ENCODE measurements at places on chromosomes 1 and 21.

DNA sequence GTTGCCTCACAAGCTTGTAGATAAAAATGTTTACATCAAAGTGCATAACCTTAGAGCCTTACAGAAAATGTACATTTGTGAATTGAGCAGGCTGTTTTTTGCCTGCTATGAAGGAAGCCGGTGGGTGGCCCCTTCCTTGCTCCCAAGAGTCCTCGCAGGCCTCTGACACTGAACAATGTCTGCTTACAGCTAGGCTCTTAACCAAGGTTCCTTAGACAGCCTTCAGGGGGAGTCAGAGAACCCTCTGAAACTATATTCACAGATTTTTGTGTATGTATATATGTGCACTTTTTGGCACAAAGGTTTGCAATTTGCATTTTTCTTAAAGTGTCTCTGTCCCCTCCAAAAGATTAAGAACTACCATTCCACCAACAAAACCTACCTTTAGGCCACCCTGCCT lies 282.6 kb downstream of the BARHL2 start:
- no peak for DNase-seq

DNA sequence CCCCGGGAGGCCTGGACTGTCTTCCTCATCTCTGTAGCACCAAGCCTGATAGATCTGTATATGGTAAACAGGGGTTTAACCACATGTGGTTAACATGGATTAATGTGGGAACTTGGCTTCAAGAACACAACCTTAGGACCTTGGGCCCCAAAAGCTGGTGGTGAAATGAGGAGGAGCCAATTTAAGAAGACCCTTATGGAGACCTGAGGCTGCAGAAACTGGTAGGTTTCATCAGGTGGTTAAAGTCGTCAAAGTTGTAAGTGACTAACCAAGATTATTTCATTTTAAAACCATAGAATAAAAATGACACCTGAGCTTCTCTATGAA lies 14.0 kb downstream of the THEMIS2 start:
- DNase-seq = no peak

GRCh38 chr1:230863449-230863848 lies 4.9 kb downstream of the C1orf198 start:
- no peak for DNase-seq

DNA sequence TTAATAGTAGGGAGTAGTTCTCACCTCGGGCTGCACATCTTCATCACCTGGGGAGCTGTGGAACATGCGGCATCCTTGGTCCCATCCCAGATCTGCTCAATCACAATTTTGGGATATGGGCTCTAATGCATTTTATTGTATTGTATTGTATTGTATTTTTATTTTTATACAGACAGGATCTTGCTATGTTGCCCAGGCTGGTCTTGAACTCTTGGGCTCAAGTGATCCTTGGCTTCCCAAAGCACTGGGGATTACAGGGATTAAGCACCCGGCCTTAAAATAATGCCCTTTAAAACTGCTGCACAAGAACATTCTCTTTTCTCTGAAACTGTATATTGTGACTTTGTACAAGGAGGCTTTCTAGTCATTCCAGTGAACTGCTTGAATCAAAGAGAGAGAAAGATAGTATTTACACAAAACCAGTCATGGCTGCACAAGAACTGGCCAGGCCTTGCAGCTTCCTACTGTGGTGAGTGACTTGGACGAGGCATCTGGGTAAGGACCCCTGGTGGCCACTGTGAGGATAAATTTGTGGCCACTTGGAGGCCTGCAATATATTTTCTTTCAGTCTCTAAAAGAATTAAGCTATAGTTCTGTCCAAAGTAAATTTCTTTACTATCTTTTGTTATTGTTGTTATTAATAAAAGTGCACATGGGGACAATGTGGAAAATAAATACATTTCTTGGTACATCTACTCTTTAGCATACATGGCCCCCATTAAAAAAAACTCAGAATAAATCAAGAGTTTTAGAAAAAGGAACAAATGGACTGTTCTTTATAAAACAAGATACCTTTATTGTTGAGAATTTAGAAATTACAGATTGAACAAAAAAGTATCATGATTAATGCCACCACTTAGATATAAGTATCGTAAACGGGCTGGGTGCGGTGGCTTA lies 48.0 kb downstream of the TBCE start:
- DNase-seq = peak; percentile 53

DNA sequence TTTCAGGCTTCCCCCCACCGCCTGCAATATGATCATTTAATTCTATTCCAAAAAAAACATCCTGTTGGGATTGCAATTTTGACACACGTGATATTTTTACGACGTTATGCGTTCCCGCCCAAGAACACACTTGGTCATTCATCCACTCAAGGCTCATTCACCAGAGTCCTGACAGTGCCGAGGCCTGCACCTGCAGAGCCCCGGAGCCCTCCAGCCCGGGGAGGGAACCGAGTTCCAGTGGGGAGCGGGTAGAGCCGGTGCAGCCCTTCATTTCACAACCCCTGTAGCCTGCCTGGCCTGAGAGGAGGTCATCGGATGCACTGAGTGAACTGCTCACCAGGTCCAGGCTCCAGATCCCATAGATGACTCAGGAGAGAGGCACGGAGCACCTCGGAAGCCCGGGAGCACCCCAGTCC lies 156.0 kb upstream of the BACE2 start:
- no peak for DNase-seq

GRCh38 chr1:220123889-220124288 lies 30.0 kb downstream of the IARS2 start:
- DNase-seq = no peak

GRCh38 chr1:15771836-15772515 lies 13.4 kb downstream of the FBLIM1 start:
- DNase-seq = no peak

- no peak for DNase-seq
Observed at GRCh38 chr1:47679301-47679791, 241.5 kb downstream of the FOXD2 start.

- no peak for DNase-seq
Observed at GRCh38 chr1:230618537-230618936, 23.7 kb upstream of the COG2 start.

DNA sequence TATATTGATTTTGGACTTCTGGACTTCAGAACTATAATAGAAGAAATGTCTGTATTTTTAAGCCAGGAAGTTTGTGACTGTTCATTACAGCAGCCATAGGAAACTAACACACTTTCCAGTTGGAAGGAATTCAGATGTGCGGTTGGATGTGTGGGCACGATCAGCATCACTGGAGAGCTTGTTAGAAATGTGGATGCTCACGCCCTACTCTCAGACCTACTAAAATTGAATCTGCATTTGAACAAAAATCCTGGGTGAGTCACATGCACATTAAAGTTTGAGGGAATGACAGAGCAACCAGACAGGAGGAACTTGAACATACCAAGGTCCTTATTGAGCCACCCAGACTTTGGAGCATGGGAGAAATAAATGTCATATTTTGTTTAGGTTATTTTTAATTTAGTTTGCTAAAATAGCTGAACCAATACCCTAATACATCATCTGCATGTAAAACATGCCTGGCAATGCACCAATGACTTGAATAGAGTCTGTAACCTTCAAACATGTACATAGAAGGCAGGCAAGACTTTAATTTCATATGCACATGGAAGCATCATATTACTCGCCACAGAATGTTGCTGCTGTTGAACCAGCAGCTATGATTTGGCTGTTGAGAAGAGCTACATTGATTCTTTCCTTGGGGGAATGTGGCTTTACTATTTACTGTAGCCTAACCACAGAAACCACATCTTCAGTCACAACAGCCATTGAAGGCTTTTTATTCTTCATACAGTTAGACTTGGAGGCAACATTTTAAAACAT lies 346.2 kb downstream of the BARHL2 start:
- no peak for DNase-seq

DNA sequence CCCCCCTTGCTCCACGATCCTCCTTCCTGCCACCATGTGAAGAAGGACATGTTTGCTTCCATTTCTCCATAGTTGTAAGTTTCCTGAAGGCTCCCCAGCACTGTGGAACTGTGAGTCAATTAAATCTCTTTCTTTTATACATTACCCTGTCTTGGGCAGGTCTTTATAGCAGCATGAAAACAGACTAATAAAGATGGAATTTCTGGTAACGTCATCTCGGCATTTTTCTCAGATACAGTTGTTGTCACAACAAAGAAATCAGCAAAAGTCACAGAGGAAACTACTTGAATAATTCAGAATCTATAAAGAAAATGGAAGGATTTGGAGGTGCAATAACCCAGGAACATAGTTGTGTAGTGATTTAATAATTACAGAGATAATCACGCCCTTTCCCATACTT lies 4.4 kb downstream of the APCS start:
- no peak for DNase-seq

DNA sequence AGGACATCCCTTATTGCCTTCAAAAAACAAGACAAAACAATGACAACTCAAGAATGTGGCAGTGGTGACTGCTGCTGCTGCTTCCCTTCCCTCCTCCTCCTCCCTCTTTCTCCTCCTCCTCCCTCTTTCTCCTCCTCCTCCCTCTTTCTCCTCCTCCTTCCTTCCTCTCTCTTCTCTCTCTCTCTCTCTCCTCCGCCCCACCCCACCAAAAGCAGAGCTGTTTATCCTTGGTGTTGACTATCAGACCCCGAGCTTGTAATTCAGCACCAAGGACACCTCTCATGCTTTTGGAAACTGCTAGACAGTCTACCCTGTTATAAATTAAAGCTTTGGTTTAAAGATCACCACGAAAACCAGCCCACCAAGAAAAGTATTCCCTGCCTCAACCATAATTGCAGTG lies 72.4 kb upstream of the IFNAR2 start:
- DNase-seq = no peak

- no peak for DNase-seq
Observed at GRCh38 chr1:4421986-4422385, 232.4 kb upstream of the AJAP1 start.

- DNase-seq = no peak
Observed at GRCh38 chr1:199811163-199811562, 216.3 kb upstream of the NR5A2 start.

DNA sequence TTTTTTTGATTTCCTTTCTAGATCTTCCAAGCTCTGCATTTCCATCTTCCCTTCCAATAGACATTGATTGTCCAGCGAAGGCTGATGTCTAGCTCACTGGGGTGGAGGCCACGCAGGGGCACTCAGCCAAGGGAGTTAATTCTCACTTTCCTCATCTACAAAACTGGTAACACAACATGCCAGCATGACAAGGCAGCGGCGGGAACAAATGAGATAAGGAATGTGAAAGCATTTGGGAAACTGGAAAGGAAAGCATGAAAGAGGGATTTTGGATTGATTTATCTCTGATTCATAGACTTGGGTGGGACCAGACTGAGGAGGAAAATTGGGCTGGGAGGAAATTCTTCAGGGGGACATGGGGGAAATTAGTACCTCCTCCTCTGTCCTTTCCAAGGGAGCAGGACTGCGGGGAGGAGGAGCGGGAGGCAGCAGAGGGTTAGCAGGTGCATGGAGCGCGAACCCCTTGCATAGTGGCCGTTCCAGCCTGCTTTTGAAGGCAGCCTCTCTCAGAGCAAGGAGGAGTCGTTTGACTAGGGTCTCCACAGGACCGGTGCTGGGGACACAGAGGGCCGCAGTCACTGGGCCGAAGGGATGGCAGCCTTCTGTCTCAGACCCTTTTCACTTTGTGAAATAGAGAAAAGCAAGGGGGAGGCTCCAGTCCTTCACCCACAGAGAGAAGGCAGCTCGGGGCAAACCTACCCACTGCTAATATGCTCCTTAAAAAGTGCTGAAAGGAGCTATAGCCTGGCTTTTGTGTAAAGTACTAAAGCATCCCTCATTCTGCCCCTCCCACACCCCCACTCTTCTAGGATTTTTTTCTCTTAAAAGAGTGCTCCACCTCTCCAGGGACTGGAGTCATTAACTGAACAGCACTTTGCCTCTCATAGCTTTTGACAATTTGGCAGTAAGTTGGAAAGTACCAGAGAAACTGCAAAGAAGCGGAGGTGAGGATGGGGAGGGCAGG lies 89.2 kb downstream of the PLXNA2 start:
- no peak for DNase-seq

DNA sequence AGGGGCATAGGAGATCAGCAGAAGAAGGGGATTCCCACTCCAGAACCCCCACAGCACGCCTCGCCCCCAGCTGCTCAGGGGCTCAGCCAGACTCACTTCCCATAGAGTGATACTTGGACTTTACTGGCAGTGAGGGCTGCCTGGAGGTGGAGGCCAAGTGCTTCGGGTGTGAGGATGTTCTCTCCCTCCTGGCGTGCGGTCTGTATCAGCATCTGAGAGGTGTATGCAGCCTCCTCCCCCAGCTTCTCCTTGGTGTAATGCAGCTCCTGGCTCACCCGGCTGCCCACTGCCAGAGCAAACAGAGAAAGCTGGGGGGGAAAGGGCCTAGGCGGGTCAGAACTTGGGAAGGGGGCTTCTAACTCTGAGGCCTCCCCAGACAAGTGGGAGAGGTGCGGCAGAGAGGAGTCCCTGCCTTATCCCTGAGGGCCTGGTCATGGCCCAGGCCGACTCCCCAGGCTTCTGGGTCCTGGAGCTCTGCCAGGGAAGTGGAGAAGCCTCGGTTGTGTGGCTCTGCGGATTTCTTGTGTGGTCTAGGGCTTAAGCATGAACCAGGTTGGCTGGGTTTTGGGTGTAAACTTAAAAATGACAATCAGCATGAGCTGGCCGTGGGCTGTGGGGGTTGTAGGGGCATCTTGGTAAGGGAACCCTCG lies 10.9 kb downstream of the PTCH2 start:
- DNase-seq = no peak

- DNase-seq = no peak
Observed at GRCh38 chr1:1671365-1672119, 12.7 kb upstream of the CDK11B start.

- DNase-seq = no peak
Observed at GRCh38 chr1:209890641-209891330, 47.2 kb upstream of the SYT14 start.

DNA sequence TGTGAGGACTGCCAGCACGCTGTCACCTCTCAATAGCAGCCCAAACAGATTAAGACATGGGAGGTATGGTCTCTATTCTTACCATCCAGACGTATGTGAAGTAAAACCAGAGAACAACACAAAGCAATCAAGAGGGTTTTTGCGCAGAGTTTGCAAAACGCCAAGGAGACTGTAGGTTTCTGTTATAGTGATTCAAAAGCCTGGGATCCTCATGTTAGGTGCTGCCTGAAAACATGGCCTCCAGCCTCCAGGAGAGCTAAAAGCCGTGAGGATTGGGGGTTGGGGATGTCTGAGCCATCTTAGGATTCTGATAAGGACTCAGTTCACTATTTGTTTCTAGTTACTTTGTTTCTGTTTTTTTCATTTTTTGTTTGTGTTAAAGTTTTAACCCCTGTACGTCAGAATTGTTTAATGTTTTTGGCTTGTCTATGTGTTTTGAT lies 4.2 kb upstream of the CCT8 start:
- DNase-seq = no peak

GRCh38 chr1:172149346-172149745 lies 271.1 kb upstream of the C1orf105 start:
- no peak for DNase-seq

Data from midbrain (tissue), 1 donor.